Esophagus muscularis mucosa (tissue), 4 donors: ENCODE measurements at places on chromosomes 12 and 14.

GRCh38 chr14:35247777-35248475 lies 44.3 kb upstream of the PSMA6 start:
- H3K36me3 ChIP-seq = no peaks in the 10 kb centered on the region
- no peak for DNase-seq
- H3K27ac ChIP-seq = no peak overlapping the region
- no peaks in the 10 kb centered on the region for H3K27me3 ChIP-seq
- no peaks in the 10 kb centered on the region for H3K4me1 ChIP-seq
- H3K4me3 ChIP-seq = no peak overlapping the region

GRCh38 chr12:132806857-132807256 lies 21.8 kb downstream of the GOLGA3 start:
- no peaks in the 10 kb centered on the region for H3K27me3 ChIP-seq
- no peak overlapping the region for H3K27ac ChIP-seq
- no peaks in the 10 kb centered on the region for H3K4me1 ChIP-seq
- H3K36me3 ChIP-seq = peaks cover 86% of the 10 kb centered on the region
- H3K4me3 ChIP-seq = no peak overlapping the region

DNA sequence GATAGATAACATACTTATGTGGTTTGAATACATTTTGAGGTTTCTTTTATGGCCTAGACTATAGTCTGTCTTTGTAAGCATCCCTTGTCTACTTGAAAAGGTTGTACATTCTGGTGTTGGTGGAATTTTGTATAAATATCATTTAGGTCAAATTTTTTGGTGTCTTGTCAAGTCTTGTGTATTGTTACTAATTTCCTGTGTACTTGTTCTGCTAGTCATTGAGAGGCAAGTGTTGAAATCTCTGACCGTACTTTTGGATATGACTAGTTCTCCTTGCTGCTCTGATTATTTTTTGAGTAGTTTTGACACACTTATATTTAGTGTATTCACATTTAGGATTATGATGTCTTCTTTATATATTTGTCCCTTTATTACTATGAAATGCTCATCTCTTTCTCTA lies 219.6 kb downstream of the CCDC91 start:
- no peaks in the 10 kb centered on the region for H3K4me1 ChIP-seq
- H3K4me3 ChIP-seq = no peak overlapping the region
- no peak for DNase-seq
- no peaks in the 10 kb centered on the region for H3K27me3 ChIP-seq
- H3K27ac ChIP-seq = no peak overlapping the region

- H3K27me3 ChIP-seq = no peaks in the 10 kb centered on the region
- H3K36me3 ChIP-seq = no peaks in the 10 kb centered on the region
- H3K27ac ChIP-seq = peak overlapping the region; percentile 65
- DNase-seq = no peak
These were observed 75.1 kb upstream of the ST8SIA1 start for GRCh38 chr12:22409377-22410164.

GRCh38 chr12:122437656-122438121 lies 15.2 kb upstream of the CLIP1 start:
- DNase-seq = peak; percentile 92
- peak overlapping the region; percentile 10 for H3K4me3 ChIP-seq
- H3K27me3 ChIP-seq = no peaks in the 10 kb centered on the region
- H3K27ac ChIP-seq = peak overlapping the region; percentile 73

DNA sequence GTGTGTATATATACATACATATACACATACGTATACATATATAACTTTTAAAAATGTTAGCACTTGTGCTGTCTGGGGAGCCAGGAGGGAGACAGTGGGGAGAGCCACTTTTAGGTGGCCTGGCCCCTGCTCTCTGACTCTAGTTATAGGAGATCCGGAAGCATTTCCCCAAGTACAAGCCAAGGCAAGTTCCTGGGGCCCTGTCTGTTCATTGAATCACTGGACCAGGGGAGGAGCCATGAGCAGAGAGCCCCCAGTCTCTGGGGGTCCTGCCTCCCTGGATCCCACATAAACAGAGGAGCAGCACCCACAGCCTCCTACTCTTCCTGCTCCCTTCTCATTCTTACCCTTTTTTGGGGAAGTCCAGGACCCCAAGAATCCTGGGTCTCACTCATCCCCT lies 45.4 kb upstream of the TMED10 start:
- no peaks in the 10 kb centered on the region for H3K4me1 ChIP-seq
- no peak for DNase-seq
- H3K27ac ChIP-seq = no peak overlapping the region
- H3K27me3 ChIP-seq = no peaks in the 10 kb centered on the region

GRCh38 chr14:103594265-103594664 lies 31.5 kb downstream of the COA8 start:
- H3K27ac ChIP-seq = peak overlapping the region; percentile 31
- H3K4me1 ChIP-seq = peaks cover 20% of the 10 kb centered on the region
- no peaks in the 10 kb centered on the region for H3K27me3 ChIP-seq
- DNase-seq = no peak
- H3K36me3 ChIP-seq = peaks cover 22% of the 10 kb centered on the region

DNA sequence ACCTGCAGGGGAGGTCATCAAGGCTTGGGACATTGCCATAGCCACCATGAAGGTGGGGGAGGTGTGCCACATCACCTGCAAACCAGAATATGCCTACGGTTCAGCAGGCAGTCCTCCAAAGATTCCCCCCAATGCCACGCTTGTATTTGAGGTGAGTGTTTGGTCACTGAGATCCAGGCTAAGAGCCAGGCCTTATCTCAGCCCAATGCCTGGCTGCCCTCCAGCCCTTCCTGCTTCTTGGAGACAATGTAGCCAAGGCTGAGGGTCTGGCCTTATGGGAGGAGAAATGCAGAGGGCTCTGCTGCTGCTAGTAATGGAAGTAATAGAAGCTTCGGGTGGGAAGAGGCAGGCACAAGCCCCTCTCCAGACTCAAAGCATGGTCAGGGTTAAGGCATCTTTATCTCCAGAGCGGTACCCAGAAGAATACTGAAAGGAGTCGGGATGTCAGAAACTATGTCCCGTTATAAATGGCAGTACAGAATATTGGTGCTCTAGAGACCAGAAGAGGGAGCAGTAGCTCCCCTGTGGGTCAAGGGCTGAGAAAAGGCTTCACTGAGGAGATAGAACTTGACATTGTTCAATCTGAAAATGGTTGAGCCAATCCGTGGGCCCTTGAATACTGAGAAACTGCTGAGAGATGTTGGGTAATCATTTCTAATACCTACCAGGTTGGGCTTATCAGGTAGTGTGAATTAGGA lies 3.1 kb downstream of the FKBP4 start:
- no peaks in the 10 kb centered on the region for H3K27me3 ChIP-seq
- DNase-seq = no peak
- H3K4me3 ChIP-seq = no peak overlapping the region
- H3K27ac ChIP-seq = no peak overlapping the region
- H3K4me1 ChIP-seq = peaks cover 42% of the 10 kb centered on the region

GRCh38 chr12:59452259-59452658 lies 143.6 kb upstream of the SLC16A7 start:
- no peak overlapping the region for H3K27ac ChIP-seq
- DNase-seq = no peak
- H3K4me1 ChIP-seq = no peaks in the 10 kb centered on the region
- no peak overlapping the region for H3K4me3 ChIP-seq
- H3K36me3 ChIP-seq = no peaks in the 10 kb centered on the region

- no peaks in the 10 kb centered on the region for H3K27me3 ChIP-seq
- no peak overlapping the region for H3K4me3 ChIP-seq
- no peak for DNase-seq
These were observed 45.4 kb downstream of the PHLDA1 start for GRCh38 chr12:75986001-75986746.

DNA sequence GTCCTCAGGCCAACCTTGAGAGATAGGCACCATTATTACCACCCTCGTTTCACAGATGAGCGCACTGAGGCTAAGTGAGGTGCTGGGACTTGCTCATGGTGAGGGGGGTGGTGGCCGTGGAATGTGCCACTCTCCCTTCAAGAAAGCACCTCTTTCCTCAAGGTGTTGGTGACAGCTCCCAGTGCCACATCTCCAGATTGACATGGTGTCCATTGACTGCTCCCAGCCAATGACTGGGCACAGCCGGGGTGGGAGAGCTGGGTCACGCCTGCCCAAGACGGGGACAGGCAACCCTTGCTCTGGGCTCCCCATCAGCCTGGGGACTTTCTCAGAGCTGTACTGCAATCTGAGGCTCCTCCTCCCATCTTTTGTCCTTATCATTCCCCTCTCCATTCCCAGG lies 21.0 kb upstream of the MYL2 start:
- peaks cover 37% of the 10 kb centered on the region for H3K27me3 ChIP-seq
- H3K4me1 ChIP-seq = peaks cover 7% of the 10 kb centered on the region
- no peaks in the 10 kb centered on the region for H3K36me3 ChIP-seq
- no peak overlapping the region for H3K27ac ChIP-seq

DNA sequence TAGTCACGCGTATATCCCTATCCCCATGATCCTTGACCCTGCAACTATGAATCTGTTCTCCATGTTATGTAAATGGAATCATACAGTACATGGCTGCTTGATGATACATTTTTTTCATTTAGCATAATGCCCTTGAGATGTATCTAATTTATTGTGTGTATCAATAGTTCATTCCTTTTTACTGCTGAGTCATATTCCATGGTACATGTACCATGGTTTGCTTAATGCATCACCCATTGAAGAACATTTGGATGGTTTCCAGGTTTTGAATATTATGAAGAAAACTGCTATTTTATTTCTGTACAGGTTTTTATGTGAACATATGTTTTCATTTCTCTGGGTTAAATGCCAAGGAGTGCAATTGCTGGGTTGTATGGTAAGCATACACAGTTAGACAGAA lies 4.0 kb upstream of the RNASE10 start:
- no peak overlapping the region for H3K4me3 ChIP-seq
- H3K36me3 ChIP-seq = no peaks in the 10 kb centered on the region
- no peaks in the 10 kb centered on the region for H3K4me1 ChIP-seq
- no peaks in the 10 kb centered on the region for H3K27me3 ChIP-seq
- no peak for DNase-seq

GRCh38 chr14:51610771-51611170 lies 40.9 kb upstream of the FRMD6 start:
- no peak for DNase-seq

DNA sequence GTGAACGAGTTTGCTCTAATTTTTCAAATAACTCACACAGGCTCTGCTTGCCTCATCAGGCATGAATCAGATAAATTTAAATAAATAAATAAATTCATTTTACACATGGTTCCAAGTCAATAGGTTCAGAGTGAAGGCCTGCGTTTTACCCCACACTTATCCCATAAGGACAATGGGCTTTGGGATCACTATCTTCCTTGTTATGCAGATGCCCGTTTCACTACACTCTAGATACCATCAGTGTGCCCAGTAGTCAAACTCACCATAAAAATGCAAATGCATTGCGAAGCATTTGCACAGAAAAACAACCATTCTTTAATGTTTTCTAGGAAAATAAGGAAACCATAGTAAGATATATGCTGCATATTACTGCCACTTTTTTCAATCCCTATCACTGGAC lies 155.9 kb upstream of the CCDC196 start:
- no peak for DNase-seq
- no peak overlapping the region for H3K4me3 ChIP-seq

DNA sequence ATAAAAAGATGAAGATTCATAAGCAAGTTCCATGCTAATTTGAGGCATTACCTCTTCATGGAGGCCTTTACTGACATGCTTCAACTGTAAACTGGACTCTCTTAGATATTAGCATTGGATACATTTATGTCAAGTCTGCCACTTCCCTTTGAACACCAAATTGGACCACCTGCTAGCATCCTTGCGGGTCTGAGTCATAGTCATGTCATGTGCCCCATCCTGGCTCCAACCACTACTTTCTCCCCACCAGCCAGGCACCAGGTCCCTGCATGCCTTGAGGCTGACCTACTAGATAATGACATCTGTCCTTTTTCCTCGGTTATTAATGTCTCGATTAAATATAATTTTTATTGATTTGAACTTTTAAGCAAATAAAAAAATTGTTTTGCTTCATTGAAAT lies 32.9 kb upstream of the EEA1 start:
- H3K4me1 ChIP-seq = no peaks in the 10 kb centered on the region
- H3K36me3 ChIP-seq = no peaks in the 10 kb centered on the region
- H3K4me3 ChIP-seq = no peak overlapping the region
- H3K27me3 ChIP-seq = no peaks in the 10 kb centered on the region

DNA sequence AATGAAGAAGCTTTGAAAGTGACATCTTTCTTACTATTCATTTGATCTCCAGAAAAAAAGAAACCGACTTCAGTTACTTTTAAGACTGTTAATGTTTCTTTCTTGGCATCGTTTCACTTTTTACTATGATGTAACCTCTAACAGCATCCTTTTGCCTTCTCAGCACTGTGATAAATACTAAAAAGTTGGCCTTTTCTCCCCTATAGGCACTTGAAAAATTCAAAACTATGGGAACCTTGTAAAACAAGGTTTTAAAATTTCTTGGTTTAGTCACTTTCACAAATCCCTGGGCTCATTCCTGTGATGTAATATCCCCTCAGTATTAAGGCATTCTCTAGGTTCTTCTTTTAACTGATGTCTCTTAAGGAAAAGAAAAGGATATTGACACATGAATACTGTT lies 281.8 kb downstream of the EGLN3 start:
- no peak for DNase-seq
- H3K27ac ChIP-seq = no peak overlapping the region

DNA sequence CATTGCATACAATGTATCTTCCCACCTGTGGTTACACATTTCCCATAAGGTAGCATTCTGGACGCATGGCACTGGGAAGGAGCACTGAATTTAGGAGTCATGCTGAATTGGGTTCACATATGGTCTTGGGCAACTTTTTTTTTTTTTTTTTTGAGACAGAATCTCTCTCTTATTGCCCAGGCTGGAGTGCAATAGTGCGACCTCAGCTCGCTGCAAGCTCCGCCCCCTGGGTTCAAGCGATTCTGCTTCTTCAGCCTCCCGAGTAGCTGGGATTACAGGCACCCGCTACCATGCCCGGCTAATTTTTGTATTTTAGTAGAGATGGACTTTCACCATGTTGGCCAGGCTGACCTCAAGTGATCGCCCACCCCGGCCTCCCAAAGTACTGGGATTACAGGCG lies 13.3 kb downstream of the DIP2B start:
- DNase-seq = no peak
- H3K36me3 ChIP-seq = no peaks in the 10 kb centered on the region

DNA sequence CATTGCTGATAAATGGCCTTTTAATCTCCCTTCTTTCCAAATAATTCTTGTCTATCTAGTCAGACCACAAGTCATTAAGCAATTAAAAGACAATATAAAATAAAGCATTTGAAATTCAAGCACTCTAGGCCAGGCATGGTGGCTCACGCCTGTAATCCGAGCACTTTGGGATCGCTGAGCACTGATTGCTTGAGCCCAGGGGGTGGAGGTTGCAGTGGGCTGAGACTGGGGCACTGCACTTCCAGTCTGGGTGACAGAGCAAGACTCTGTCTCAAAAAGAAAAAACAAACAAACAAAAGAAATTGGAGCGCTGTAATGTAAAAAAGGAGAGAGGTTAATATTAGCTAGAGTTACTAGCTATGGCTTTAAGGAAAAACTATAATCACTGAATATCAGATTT lies 30.5 kb upstream of the CSRP2 start:
- no peaks in the 10 kb centered on the region for H3K36me3 ChIP-seq
- H3K4me1 ChIP-seq = no peaks in the 10 kb centered on the region
- DNase-seq = no peak
- H3K27me3 ChIP-seq = no peaks in the 10 kb centered on the region
- H3K27ac ChIP-seq = no peak overlapping the region
